ENCODE measurements at places on chromosomes 4 and X.

DNA sequence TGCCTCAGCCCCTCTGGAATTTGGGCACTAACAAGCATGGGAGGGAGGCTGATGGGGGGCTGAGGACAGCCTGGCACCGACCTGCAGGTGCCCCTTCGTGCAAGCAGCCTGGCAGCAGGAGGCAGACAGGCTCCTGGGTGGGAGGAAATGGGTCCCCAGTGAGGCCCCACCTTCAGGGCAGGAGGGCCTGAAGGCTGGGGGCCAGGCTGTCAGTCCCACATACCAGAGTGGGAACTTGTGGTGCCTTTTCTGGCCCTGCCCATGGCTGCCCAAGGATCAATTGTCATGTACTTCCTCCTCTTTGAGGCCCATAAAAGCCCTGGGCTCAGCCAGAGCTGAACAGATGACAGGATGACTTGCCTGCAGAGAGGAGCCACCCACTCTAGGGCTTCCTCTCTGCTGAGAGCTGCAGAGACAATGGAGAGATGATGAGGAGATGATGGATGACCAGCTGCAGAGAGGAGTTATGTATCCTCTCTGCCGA lies 141.0 kb downstream of the PDHA2 start:
- DNase-seq = no peak

- DNase-seq = peak; percentile 11
Observed at GRCh38 chrX:131565909-131566308, 22.0 kb downstream of the OR13H1 start.

DNA sequence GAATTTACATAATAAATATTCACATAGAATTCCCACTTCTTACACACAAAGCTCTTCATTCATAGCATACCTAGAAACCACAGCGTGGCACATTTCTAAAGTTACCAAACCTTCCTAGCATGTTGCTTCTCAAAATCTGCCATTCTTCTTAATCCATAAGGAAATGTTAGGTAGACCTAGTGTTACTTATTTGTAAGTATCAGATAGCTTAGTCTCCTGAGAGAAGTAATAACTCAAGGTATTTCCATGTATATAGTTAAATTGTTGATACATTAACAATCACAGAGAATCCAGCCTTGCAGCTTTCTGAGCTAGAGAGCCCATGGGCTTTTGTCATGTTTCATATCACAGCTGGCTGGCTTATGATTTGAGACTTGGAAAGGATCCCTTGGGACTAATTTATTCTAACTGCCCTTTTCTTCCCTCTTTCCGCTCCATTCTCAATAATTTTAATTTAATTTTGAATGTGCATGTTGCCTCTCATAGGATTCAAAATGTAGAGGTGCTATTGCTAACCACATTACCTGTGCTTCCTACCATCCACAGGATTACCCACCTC lies 17.6 kb downstream of the SH3RF1 start:
- no peak for DNase-seq

- DNase-seq = no peak
Observed at GRCh38 chr4:26987191-26987590, 126.5 kb downstream of the STIM2 start.

DNA sequence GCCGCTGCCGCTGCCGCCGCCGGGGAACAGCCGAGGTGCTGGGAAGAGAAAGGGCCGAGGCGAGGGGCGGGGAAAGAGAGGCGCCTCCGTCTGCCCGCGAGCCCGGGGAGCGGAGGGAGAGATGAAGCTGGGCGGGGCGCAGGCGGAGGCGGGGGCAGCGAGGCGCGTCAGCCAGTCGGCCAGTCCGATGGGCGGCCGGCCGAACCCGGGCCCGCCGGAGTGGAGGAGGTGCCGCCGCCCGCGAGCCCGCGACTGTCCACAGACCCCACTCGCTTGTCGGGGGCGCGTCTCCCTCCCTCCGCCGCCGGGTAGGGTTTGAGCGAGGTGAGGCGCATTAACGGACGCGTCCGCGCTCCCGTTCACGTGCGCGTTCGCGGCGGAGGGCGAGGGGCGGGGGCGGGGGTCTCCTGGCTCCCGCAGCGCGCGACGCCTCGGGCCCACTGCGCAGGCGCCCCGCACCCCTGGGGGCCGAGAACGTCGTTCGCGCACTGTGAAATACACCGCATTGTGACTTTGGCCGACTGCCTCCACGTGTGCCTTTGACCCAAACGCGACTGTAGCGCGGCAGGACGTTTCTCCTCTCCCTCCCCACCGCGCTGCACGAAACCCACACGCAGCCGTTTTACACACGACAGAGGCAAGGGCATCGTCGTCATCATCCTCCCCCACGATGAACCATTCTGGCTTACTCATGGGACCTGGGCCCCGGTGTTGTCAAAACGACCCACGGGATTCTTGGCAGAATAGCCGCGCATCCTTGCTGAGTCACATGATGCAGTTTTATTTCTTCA lies at the start of gene NUDT11:
NUDT11 (minus strand) TSS at position 92 of the 791 bp plus-strand sequence. CDS start 148 bp downstream, outside the sequence.
- DNase-seq = peak; percentile 59

- DNase-seq = no peak
Observed at GRCh38 chr4:39494354-39494753, 32.9 kb downstream of the UGDH start.

GRCh38 chr4:152626790-152627189 lies 53.0 kb downstream of the TMEM154 start:
- no peak for DNase-seq

DNA sequence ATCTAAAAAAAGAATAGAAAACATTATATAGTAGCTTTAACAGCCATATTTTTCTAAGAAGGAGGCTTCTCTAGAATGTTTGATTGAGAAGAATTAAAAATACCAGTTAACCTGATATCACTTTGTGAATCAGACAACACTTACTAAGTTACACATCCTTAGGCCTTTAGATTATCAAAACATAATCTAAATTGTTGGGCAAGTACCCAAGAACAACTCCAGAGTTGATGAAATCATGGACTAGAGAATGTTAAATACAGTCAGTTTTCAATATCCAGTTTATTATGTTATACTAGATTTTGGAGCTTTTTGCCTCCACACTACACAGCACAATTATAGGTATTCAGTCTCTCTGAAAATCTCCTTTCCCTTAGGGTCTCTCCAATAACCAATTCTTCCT lies 39.6 kb downstream of the ARL13A start:
- no peak for DNase-seq

GRCh38 chrX:17829566-17829965 lies 31.5 kb downstream of the RAI2 start:
- no peak for DNase-seq

Measured in hematopoietic multipotent progenitor cell treated with erythropoietin and hydrocortisone succinate and interleukin-3 and kit ligand, for 6 days (in vitro differentiated cells).